ENCODE measurements at places on chromosomes 4 and X. TPM values are rescaled to one million over a fixed set of nuclear protein-coding genes. Genes with fewer than 3 reads are reported as not detected.

- no peak for DNase-seq
Observed at GRCh38 chrX:30310429-30311206, 1.4 kb upstream of the NR0B1 start.

DNA sequence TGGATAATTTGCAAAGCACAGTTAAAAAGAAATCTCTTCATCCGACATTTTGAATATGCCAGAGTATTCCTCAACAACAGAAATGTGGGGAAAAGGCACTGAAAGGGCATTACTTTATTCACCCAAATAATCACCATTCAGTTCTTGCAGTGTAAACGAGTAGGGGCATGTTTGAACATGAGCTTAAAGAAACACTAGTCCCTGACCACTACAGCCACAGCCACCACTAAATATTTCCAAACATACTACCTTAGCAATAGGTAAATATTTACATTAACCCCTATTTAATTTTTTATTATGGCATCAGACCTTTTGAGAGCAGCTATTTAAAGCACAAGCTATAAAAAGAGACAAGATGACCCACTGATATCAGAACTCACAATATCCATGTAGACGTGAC, 27.6 kb downstream of the MCF2 start:
- DNase-seq: no peak

GRCh38 chr4:46388857-46389256, 1.1 kb downstream of the GABRA2 start:
- no peak for DNase-seq

- no peak for DNase-seq
Observed at GRCh38 chr4:85910985-85911384, 436.0 kb downstream of the ARHGAP24 start.

- no peak for DNase-seq
Observed at GRCh38 chr4:103719105-103719829, 518 bp downstream of the TACR3 start.

GRCh38 chr4:57710053-57710452, 599.9 kb upstream of the IGFBP7 start:
- no peak for DNase-seq

ADH1A gene
- not detected for total RNA-seq

TRAM1L1 gene
- total RNA-seq: not detected

Measured in T-cell (primary cell).